Calu3 (cell line): ENCODE measurements at places on chromosomes 3 and 15. TPM values are rescaled to one million over a fixed set of nuclear protein-coding genes. Genes with fewer than 3 reads are reported as not detected.

Gene ZIC4
- not detected in 2 replicates for total RNA-seq

DNA sequence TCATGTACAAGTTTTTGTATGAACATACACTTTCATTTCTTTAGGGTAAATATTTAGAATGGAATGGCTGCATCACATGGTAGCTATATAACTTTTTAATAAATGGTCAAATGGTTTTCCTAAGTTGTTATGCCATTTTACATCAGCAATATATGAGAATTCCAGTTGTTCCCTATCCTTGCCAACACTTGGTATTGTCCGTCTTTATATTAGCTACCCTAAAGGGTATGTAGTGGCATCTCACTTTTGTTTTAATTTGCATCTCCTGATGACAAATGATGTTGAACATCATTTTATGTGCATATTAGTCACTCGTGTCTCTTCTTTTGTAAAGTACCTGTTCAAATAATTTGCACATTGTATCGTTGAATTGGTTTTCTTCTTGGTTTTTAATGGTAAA is 2.5 kb upstream of the MUC13 start:
- DNase-seq, result no peak
- no peaks in the 10 kb centered on the region for H3K36me3 ChIP-seq
- peaks cover 40% of the 10 kb centered on the region for H3K4me1 ChIP-seq
- H3K27ac ChIP-seq, result no peak overlapping the region
- H3K4me3 ChIP-seq, result no peak overlapping the region
- no peaks in the 10 kb centered on the region for H3K27me3 ChIP-seq

- no peaks in the 10 kb centered on the region for H3K27me3 ChIP-seq
- peaks cover 37% of the 10 kb centered on the region for H3K4me1 ChIP-seq
- peaks cover 12% of the 10 kb centered on the region for H3K36me3 ChIP-seq
- DNase-seq, result no peak
- no peak overlapping the region for H3K27ac ChIP-seq
Measured at GRCh38 chr15:78049691-78050440, 27.6 kb downstream of the TBC1D2B start.

DNA sequence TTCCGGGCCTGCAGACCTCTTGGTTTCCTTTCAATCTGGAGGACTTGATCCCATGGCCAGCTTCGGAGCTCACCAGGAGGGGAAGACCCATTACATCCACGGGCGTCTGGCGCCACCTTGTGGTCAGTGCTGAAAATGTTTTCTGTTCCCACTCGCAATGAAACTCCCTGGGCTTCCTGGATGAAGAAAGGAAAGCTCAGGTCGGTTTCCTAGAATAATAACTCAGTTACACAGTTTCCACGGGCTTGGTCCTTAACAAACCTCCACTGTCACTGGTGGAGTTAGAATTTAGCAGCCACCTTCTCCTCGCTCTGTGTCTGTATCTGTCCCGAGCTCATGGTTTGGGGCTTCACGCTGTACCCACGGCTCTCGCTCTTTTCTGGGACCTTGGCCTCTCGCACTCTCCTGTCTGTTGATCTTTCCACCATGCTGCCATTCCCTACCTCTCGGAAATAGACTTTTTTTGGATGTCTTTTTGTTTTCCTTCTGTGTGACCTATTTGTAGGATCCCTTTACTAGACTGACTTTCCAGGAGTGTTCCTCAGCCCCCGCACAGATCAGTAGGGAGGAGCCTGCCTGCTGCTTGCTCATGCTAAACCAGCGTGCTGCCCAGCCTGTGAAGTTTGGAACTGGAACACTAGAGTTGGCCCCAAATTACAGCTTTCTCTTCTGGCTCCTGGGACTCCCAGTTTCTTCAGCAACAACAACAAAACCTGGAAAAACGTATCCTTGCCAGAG is 56.3 kb downstream of the IL20RB start:
- DNase-seq, result peak; percentile 97
- no peaks in the 10 kb centered on the region for H3K27me3 ChIP-seq
- peak overlapping the region; percentile 34 for H3K27ac ChIP-seq
- peak overlapping the region; percentile 68 for H3K4me3 ChIP-seq
- H3K4me1 ChIP-seq, result peaks cover 14% of the 10 kb centered on the region
